ENCODE measurements at places on chromosomes 5 and 9.

DNA sequence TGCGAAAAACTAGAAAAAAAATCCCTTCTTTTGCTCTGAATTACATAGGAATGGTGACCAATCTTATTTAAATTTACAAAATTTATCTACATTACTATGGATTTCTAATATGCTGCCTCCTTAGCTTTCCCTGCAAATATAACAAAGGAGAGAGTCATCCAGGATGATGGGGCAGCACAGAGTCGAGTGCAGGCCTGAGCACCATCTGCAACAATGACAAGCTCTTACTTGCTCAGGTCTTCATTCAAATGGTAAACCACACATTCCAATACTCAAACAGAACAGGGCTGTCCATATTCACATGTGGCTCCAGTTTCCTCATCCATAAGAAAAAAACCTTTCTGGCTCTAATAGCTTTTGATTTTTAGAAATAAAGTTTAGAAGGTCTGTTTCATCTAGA, 33.5 kb upstream of the ZNF354B start:
- no peak for DNase-seq

- no peak for DNase-seq
These were observed 354.2 kb downstream of the ARL15 start for GRCh38 chr5:53956196-53956595.

DNA sequence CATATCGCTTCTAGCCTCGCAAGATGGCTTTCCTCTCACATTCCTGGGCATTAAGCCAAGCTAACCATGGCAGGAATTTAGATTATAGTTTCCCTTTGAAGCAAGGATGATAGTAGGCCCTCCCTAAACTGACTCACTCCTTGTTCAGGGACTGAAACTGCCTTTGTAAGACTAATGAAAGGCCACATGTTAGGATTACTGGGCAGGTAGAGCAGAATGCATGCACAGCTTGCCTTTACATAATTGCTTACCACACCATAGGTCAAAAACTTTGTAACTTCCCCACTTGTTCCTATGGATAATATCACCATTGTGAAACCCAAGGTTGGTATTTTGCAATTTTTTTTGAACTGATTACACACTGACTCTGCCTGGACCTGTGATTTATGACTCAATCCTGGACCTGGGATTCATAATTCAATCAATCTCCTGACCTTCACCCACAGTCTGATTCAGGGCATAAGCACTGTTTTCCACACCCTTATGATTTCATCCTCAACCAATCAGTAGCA, 41.0 kb upstream of the PRDM9 start:
- no peak for DNase-seq

- no peak for DNase-seq
These were observed 113.4 kb downstream of the ARL15 start for GRCh38 chr5:54197018-54197417.

- DNase-seq = no peak
These were observed 318.1 kb downstream of the PIK3R1 start for GRCh38 chr5:68533571-68534084.

- DNase-seq = no peak
These were observed 44.2 kb upstream of the TCERG1 start for GRCh38 chr5:146402949-146403348.

DNA sequence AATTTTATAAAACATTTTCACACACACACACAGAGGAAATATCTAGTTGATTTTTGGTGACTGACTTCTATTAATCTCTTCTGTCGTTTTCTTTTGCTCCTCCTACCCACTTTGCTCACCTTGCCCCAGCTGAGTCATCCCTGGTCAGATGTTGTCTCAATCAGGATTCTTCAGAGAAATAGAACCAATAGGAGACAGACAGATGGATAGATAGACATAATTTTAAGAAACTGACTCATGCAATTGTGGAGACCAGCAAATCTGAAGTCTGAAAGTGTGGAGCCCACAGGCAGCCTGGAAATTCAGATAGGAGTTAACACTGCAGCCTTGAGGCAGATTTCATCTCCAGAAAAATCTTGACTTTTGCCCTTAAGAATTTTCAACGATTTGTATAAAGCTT, 37.0 kb upstream of the PIK3R1 start:
- DNase-seq = no peak

GRCh38 chr5:16853518-16853917, 82.6 kb downstream of the MYO10 start:
- DNase-seq = no peak

DNA sequence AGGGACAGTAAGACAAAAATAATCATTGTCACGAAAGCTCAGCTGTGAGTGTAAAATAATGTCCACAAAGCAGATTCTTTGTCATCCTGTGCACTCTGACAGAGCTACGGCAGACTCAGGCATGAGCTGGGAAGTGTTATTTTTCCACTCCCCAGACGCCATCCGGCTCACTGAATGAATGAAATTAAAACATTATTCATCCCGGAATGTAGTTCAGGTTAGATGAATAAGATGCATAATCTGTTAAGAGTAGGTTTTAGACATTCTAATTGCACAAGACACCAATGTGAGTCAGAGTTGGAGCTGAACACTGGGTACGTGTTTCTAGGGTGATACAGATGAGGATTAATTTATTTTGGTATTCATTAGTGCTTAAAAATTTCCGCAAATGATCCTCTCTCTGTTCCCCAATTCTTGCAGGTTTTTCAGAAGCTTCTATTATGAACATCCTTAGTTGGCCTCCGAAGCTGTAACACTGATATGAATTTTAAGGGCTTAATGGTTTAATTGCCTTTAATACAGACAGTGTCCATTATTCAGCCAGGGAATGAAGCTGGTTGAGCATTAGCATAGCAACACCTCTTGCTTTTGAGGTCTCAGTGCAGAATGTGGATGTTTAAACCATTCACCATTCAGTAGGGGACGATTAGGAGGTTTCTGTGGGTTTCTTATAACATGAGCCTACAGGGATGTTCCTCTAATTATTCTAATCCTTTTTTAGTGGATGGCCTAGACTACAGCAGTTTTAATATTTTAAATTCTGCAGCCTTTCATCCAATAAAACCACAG, 65.6 kb upstream of the FRRS1L start:
- DNase-seq = no peak
